ENCODE measurements at places on chromosomes 7 and 10. TPM values are rescaled to one million over a fixed set of nuclear protein-coding genes. Genes with fewer than 3 reads are reported as not detected.

Gene AKR1C8
- total RNA-seq, result not detected

GRCh38 chr10:90917238-90917967 lies 3.5 kb downstream of the ANKRD1 start:
- DNase-seq, result no peak

Gene RASA4
- total RNA-seq, result 18.3 TPM

DNA sequence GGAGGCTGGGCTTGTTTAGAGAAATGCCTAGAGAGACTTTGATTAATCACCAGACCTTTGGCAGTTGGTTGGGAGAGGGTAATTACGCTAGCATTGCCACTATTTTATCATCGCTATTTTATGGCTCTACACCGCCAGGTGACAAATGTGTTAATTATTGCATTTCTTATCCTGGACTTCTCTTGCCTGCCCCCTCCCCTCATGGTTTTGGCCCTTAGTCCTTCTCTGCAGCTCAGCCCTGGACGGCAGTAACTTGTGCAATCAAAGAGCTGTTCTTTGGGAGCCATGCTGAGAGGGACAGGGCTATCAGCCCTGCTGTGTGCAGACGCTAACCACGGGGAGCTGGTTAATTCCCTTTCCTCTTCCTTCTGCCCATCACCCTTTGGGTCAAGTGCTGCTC lies 585.0 kb downstream of the AUTS2 start:
- peak; percentile 25 for DNase-seq

DNA sequence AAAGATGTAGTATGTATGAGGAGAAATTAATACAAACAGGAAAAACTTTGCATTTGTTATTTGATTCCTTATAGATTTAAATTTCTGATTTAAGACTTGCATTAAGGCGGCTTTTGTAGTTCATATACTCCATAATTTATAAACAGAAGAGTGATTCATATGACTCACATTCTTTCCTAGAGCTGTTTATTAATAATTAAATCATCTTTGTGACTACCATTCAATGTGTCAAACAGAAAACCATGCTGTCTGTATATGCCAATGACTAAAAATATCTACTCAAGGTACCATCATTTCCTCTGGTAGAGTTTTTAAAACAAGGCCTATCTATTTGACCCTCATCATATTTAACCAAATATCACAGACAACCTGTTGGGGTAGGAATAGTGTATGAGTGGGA lies 501.7 kb downstream of the PARD3 start:
- DNase-seq, result no peak

DNA sequence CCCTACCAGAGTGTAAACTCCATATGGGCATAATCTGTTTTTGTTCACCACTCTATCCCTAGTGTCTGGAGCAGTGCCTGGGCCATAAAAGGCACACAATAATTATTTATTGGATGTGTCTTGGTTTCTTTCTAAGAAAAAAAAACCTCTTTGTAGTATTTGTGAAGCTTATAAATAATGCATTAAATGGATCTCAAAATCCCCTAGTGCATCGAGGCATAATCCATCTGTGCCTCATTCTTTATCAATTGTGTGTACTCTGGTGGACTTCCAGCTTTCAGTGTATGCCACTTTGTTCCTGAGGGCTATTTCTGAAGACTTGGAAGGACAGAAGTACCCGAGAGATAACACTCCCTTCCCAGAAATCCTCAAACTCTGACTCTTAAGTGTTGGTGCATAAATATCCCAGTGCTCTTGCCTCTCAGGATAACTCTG lies 255.0 kb upstream of the PHYHIPL start:
- no peak for DNase-seq

Gene ANKRD30A
- total RNA-seq, result not detected

Gene CLDN12
- 55.4 TPM for total RNA-seq
